ENCODE measurements at places on chromosomes 11 and 22.
A peak's percentile ranks its signal among the peaks of the same experiment; 100 is the strongest.

DNA sequence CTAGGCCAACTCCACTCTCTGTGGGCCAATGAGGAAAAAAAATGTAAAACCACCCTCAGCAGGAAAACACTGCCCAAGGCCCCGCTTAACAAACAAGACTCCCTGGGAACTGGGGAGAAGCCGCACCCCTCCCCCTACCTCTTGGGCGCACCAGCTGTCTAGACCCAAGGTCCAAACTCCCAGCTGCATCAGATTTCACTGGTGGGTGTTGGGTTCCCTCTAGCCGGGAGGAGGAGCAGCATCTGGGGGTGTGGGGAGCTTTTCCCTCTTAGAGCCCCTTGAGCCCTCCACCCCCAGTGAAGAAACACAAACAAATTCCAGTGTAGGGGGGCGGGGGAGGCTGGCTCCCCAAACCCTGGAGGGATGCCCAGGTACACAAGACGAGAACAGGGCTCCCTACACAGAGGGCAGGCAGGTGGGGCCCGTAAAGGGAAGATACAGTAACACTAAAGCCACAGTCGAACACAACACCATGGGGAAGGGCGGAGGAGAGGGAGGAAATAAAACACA lies 64.9 kb downstream of the NECTIN1 start:
- peaks cover 6% of the 10 kb centered on the region for H3K36me3 ChIP-seq
- peaks cover 2% of the 10 kb centered on the region for H3K4me1 ChIP-seq
- H3K4me3 ChIP-seq = no peak overlapping the region
- no peaks in the 10 kb centered on the region for H3K27me3 ChIP-seq

- H3K4me1 ChIP-seq = peaks cover 2% of the 10 kb centered on the region
- H3K27ac ChIP-seq = no peak overlapping the region
- H3K27me3 ChIP-seq = no peaks in the 10 kb centered on the region
- no peak for DNase-seq
Measured at GRCh38 chr22:43996170-43996980, 27.7 kb upstream of the PARVB start.

GRCh38 chr22:41957941-41958556 lies 6.1 kb downstream of the SMIM45 start:
- H3K27ac ChIP-seq = no peak overlapping the region
- DNase-seq = no peak
- H3K36me3 ChIP-seq = no peaks in the 10 kb centered on the region
- peaks cover 3% of the 10 kb centered on the region for H3K27me3 ChIP-seq

DNA sequence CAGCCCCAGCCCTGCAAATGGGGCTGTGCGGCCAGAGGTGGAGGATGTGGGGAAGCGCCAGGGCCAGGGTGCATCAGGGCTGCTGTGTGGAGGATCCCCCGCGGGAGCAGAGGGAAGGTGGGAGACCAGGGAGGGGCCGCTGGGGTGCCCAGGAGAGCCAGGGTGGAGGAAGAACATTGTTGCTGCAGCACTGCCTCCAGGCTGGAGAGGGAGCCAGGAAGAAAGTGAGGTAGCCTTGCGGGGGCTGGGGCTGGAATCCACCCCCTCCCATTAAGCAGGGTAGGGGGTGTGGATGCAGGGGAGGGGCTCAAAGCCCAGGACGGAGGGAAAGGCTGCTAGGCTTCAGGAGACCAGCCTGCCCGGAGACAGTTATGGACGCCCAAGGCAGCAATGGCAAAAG lies 15.0 kb downstream of the CABP7 start:
- no peaks in the 10 kb centered on the region for H3K27me3 ChIP-seq
- no peak for DNase-seq
- no peak overlapping the region for H3K4me3 ChIP-seq
- no peaks in the 10 kb centered on the region for H3K36me3 ChIP-seq
- no peak overlapping the region for H3K27ac ChIP-seq
- no peaks in the 10 kb centered on the region for H3K4me1 ChIP-seq

- H3K36me3 ChIP-seq = no peaks in the 10 kb centered on the region
- peaks cover 3% of the 10 kb centered on the region for H3K4me1 ChIP-seq
- no peak overlapping the region for H3K4me3 ChIP-seq
- H3K27ac ChIP-seq = 0 out of 2 replicates have a peak overlapping the region, but pooled peaks have one; percentile 32
- no peak for DNase-seq
Measured at GRCh38 chr11:108787105-108787504, 122.2 kb downstream of the DDX10 start.

DNA sequence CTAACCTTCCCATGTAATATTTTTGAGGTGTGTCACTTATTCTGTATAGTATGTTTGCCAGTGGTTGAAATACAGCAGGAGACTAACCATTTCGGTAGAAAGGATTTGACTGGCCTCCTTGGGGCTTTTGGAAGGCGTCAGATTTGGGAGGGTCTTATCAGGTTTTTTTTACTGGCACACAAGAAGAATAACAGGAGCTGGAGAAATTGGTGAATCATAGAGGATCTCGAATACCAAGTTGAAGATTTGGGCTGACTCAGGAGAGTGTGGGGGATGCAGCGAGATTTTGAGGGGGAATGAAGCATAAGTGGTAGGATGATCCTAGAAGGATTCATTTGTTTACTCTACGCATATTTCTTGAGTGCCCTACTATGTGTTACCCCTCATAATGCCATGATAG lies 200.5 kb downstream of the DDX10 start:
- no peak for DNase-seq
- H3K4me3 ChIP-seq = no peak overlapping the region
- peaks cover 1% of the 10 kb centered on the region for H3K27me3 ChIP-seq
- H3K27ac ChIP-seq = no peak overlapping the region
- H3K4me1 ChIP-seq = no peaks in the 10 kb centered on the region
- H3K36me3 ChIP-seq = no peaks in the 10 kb centered on the region

- H3K4me3 ChIP-seq = no peak overlapping the region
- H3K36me3 ChIP-seq = no peaks in the 10 kb centered on the region
- DNase-seq = no peak
- peaks cover 7% of the 10 kb centered on the region for H3K4me1 ChIP-seq
- no peaks in the 10 kb centered on the region for H3K27me3 ChIP-seq
Measured at GRCh38 chr11:125157953-125158680, 6.4 kb upstream of the PKNOX2 start.

DNA sequence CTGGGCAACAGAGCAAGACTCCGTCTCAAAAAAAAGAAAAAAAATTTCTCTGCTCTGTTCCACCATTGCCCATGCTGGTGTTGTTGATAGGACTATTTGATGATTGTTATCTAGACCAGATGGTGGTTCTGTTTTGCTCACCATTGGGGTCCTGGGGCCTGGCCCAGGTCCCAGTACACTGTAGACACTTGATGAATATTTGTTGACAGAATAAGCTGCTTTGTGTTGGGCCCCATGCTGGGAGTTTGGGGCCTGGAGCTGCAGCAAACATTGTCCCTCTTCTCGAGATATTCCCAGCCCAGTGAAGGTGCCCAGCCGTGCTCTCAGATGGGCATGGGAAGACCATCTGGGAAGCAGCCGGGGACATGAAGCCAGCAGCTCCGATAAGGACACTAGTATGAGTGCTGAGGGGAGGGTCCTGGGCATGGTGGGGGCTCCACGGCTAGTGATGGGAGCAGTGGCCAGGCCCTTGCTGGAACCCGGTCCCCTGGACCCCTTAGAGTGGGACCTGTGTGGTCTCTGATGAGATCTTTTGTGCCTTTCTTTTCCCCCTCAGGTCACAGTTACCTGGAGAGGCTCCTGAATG lies 13.6 kb downstream of the INCENP start:
- H3K4me3 ChIP-seq = no peak overlapping the region
- no peaks in the 10 kb centered on the region for H3K27me3 ChIP-seq
- peaks cover 39% of the 10 kb centered on the region for H3K36me3 ChIP-seq
- no peak overlapping the region for H3K27ac ChIP-seq
- no peak for DNase-seq

DNA sequence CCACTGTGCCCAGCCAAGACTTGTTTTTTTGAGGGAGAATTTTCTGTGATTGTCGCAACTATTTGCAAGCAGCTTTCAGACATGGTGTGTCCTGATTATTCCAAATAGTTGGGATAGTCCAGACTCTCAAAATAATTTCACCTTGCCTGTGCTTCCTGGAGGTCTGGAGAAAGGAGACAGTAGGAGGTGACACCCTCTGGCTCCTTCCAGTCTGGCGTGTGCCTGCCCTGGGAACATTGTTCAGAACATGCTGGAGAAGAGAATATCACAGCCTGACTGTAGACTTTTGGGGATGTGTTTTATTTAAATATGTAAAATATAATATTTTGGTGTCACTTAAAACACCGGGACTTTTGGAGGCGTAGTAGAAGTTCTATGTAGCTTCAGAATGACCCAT lies 14.9 kb downstream of the ZNRF3 start:
- H3K27ac ChIP-seq = no peak overlapping the region
- H3K4me3 ChIP-seq = no peak overlapping the region
- H3K27me3 ChIP-seq = no peaks in the 10 kb centered on the region
- DNase-seq = no peak
- no peaks in the 10 kb centered on the region for H3K36me3 ChIP-seq

DNA sequence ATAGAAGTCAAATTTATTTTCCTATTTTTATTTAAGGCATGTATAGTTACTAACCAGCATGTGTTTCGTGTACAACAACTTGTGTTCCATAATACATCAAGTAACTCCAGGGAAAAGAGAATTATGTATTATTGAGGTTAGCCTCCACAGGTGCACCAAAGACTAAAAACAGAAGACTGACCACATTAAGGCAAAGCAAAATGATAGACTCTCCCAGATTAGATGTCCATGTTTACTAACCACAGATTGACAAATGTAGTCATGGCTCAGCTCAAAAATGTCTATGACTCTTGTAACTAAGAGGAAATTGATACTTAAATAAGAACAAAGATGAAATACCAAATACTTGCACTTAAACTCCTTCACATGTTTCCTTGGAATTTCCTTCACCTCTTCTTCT lies 238.5 kb downstream of the METTL15 start:
- no peaks in the 10 kb centered on the region for H3K36me3 ChIP-seq
- no peak overlapping the region for H3K4me3 ChIP-seq
- no peak overlapping the region for H3K27ac ChIP-seq
- no peak for DNase-seq

- no peaks in the 10 kb centered on the region for H3K27me3 ChIP-seq
- no peak overlapping the region for H3K4me3 ChIP-seq
Measured at GRCh38 chr22:47188261-47189055, 426.0 kb downstream of the TBC1D22A start.

GRCh38 chr11:126355324-126355925 lies at the start of gene ST3GAL4:
Gene ST3GAL4 (plus strand): TSS chr11:126355686. CDS start chr11:126406156, 50,470 bp downstream.
- H3K27ac ChIP-seq = peak within 1 kb of the TSS; percentile 63
- peak within 1 kb of the TSS; percentile 99 for H3K4me3 ChIP-seq
- no peaks in the 10 kb centered on the region for H3K27me3 ChIP-seq
- peak; percentile 89 for DNase-seq
- H3K4me1 ChIP-seq = peaks cover 3% of the 10 kb centered on the region
- no peaks in the 10 kb centered on the region for H3K36me3 ChIP-seq

GRCh38 chr11:119362741-119363080 lies 16.2 kb upstream of the MFRP start:
- H3K4me3 ChIP-seq = no peak overlapping the region
- H3K27me3 ChIP-seq = peaks cover 32% of the 10 kb centered on the region
- no peak overlapping the region for H3K27ac ChIP-seq
- H3K4me1 ChIP-seq = peaks cover 25% of the 10 kb centered on the region

Measured in H1 (cell line).